ENCODE measurements at places on chromosomes 6 and 20.

- no peak for DNase-seq
These were observed 123.8 kb downstream of the BANF2 start for GRCh38 chr20:17823409-17824144.

DNA sequence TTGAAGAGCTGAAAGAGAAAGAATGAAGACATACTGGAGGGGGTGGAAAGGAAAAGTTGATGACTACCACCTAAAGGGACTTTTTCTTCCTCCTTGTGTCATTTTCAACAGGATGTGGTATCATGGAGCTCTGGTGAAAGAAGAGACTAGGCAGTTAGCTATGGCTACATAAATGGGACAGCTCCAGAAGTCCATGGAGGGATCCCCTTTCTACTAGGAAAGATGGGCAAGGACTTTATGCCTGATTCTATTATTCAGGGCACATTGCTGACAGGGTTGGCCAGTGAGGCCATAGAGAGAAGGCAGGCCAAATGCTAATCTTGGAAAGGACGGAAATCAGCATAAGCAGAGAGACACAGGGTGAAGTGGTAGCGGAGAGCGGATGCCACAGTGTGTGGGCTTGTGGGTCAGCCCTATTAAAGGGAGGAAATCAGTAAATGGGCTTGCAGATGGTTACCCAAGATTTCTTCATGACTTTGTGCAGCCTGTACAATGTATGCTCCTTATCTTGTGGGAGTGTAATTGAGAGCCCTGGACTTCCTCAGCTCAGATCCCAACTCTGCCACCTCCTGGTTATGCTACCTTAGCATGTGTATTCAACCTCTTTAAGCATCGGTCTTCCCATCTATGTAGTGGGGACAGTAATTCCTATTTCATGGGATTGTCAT is 77.4 kb upstream of the TMEM170B start:
- no peak for DNase-seq

DNA sequence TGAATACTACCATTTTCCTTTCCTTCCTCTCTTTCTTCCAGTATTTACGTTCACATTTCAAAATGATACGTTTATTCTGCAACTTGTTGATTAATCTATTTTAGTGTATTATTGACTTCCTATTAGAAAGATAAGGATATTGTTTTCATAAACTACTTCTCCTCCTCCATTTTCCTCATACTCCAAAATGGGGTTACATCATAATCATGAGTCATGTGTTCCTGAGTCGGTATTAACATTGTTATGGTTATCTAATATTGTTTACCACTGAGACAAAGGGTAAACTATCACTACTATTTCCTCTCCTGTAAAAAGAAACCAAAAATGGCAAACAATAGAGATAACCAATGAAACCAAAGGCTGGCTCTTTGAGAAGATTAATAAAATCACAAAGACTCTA is 126.5 kb upstream of the CDYL start:
- DNase-seq = no peak

- no peak for DNase-seq
These were observed 55.2 kb upstream of the RREB1 start for GRCh38 chr6:7052443-7053011.

- no peak for DNase-seq
These were observed 7.4 kb upstream of the GMPR start for GRCh38 chr6:16230953-16231352.

DNA sequence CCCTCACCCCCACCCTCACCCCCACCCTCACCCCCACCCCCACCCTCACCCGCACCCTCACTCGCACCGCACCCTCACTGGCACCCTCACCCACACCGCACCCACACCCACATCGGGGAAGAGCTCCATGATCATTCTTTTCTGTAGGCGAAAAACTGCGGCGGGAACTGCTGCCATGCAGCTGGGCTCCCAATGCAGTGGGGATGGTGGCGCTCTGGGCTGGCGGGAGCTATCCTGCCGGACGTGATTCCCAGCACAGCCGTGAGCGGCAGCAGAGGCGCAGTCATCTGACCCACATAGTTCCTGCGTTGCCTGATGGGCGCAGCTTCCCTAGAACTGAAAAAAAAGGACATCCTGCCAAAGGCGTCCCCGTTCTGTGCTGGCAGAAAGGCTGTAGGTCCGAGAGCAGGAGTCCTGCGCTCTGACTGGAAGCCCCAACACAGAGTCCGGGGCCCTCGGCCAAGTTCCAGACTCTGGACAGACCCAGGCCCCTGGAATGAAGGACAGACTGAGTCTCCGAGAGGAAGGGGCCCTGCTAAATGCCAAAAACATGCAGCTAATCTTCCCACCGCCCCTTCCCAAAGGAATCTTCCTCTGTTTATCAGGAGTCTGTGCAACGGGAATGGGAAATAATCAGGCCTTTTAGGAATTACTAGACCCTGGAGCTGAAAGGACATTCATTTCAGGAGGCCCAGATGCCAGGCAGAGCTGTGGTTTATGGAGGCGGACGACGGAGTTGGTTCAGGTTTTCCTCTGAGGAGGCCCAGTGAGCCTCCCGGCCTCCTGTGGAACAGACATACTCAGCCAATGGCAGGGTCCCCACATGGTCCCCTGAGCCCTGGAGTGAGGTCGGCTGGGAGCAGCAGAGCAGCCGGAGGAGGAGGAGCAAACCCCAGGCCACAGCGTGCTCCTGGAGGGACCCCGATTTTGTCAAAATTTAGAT is 14.1 kb upstream of the TCFL5 start:
- DNase-seq = no peak

GRCh38 chr20:40741507-40742106 is 52.6 kb upstream of the MAFB start:
- peak; percentile 56 for DNase-seq

- no peak for DNase-seq
These were observed 55.9 kb downstream of the PRKN start for GRCh38 chr6:162671580-162672165.

GRCh38 chr6:43739642-43740091 is 30.3 kb upstream of the VEGFA start:
- DNase-seq = no peak
